ENCODE measurements at places on chromosomes 6 and 20. TPM values are rescaled to one million over a fixed set of nuclear protein-coding genes. Genes with fewer than 3 reads are reported as not detected.

RTEL1 gene
- 10.0 TPM for total RNA-seq

- no peak for DNase-seq
These were observed 99.7 kb upstream of the EXOC2 start for GRCh38 chr6:792662-793061.

COL12A1 gene
- 36.2 TPM for total RNA-seq

DNA sequence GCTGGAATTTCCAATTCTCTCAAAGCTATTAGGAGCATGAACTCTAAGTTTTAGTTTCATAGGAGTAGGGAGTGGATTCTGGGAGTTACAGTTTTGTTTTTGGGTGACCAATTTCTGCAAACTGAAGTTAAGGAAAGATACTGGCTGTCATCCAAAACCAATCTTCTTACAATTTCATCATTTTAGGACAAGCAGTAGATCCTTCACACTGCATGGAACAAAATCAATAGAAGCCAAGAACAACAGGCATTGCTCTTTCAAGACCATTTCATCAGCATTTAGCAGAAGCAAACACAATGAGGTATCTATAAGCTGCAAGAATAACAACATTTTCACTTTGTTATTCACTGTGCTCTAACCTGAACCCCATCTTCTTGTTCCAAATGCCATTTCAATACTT lies 173.0 kb downstream of the GMDS start:
- DNase-seq = no peak

CFAP61 gene
- 3.1 TPM for total RNA-seq

- DNase-seq = no peak
These were observed 3.9 kb downstream of the MAP7 start for GRCh38 chr6:136546331-136546730.

DNA sequence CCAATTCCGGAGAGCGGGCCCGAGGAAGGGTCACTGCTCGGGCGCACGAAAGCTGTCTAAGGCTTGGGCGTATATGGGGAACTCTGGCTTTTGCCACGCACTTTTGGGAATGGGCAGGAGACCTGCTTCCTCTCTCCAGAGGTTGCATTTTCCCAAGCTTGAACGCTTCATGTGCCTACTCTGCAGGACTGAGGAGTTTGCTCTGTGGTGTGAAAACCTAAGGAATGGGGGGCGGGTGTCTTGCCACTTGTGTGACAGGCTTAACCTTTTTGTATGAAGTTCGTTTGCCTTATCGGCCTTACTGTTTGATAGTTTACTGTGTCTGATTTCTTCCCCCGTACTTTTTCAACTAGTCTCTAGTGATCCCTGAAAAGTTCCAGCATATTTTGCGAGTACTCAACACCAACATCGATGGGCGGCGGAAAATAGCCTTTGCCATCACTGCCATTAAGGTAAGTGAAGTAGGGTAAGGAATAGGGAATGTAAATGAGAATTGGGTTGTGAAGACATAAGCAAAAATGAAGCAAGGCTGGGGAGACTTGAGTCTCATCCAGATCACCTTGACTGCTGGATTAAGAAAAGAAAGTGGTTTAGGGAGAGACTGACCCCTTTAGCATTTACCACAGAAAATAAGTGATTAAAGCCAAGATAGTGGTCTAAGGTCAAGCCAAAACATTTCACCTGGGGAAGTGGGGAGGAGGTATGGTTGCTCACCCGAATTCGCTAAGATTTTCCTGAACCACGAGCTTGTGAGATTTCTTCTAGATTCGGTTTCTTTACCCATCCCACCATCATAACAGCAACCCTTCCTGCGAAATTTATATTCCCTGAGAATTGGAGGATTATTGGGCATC lies 627 bp downstream of the RPS18 start:
- DNase-seq = no peak

ENPP4 gene
- total RNA-seq = 27.8 TPM

DNA sequence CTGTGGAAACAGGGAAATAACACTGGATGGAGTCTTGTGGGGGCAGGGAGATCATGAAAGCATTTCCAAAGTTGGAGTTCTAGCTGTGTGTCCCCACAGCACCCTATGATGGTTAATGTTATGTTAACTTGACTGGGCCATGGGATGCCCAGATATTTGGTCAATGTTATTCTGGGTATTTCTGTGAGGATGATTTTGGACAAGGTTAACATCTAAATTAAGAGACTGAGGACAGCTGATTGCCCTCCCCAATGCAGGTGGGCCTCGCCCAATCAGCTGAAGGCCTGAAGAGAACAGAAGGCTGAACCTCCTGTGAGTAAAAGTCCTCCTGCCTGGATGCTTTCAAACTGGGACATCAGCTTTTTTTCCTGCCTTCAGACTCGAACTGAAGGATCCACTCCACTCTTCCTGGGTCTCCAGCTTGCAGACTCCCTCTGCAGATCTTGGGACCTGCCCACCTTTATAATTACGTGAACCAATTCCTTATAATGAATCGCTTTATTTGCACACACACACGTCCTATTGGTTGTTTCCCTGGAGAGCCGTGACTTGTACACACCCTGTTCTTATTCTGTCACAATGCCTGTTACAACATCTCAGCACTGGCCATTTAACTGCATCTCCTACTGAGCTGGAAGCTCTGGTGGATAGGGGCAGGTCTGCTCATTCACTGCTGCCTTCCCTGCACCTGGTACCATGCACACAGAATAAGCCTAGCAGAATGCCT lies 99.5 kb upstream of the IYD start:
- DNase-seq = no peak

FAM184A gene
- 37.3 TPM for total RNA-seq

NINL gene
- total RNA-seq = 18.4 TPM

DNA sequence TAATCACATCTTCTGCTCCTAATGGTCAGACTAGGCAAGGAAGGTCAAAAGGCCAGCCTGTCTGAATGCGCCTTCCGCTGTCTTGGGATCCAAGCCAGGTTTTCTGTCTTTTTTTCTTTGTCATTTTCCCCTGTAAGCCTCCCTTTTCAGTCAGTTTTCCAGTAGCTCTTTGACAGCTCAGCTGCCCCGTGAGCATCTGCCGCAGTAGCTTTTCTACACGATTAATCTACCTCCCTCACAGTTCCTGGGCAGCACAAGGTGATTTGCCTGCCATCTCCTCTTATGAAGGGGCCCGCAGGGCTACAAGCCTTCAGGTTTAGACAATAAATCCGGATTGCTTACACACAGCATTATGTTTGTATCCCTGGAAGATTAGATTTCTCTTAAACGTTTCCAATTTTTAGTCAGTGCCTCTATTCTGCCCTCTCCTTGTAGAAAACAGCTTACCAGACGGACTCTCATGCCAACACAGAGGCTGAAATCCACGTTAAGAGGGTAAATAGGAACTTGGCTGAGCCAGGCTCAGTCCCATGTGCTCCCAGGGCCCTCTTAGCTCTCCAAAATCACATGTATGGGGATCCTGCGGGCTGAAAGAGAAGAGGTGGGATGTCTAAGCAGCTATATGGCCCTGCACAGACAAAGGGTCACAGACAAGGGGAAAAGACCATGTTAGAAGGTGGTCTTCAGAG lies 77.2 kb downstream of the LY86 start:
- DNase-seq = no peak

DNA sequence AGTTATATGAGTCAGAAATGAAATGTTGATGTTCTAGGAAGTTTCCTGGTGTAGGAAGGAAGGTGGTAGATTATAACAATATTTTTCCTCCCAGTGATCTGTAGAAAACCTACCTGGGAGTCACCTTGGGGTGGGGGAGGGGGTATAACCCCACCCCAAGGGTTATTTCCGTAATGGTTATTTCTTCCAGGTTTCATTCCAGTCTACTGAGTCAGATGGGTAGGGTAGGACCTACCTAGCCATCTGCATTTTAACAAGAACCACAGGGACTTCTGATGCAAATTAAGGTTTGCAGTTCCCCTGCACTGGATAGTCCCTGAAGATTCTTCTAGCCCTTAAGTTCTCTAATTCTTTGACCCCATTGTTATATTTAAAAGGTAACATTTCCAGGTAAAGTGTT lies 88.9 kb downstream of the ARMC2 start:
- DNase-seq = no peak

KCNQ2 gene
- total RNA-seq = 167 TPM

- no peak for DNase-seq
These were observed 187.7 kb upstream of the BMP2 start for GRCh38 chr20:6579824-6580223.

PPT2 gene
- 15.1 TPM for total RNA-seq

SIRPB1 gene
- total RNA-seq = 0.47 TPM

NMBR gene
- 12.6 TPM for total RNA-seq

GRCh38 chr6:85997206-85997605 lies 354.5 kb upstream of the SYNCRIP start:
- DNase-seq = no peak

BIRC7 gene
- not detected for total RNA-seq

DCDC2 gene
- total RNA-seq = 2.0 TPM

ZBTB2 gene
- total RNA-seq = 10.3 TPM

HSPA12B gene
- 1.7 TPM for total RNA-seq

HAO1 gene
- total RNA-seq = not detected

TMEM244 gene
- total RNA-seq = 1.4 TPM

DNA sequence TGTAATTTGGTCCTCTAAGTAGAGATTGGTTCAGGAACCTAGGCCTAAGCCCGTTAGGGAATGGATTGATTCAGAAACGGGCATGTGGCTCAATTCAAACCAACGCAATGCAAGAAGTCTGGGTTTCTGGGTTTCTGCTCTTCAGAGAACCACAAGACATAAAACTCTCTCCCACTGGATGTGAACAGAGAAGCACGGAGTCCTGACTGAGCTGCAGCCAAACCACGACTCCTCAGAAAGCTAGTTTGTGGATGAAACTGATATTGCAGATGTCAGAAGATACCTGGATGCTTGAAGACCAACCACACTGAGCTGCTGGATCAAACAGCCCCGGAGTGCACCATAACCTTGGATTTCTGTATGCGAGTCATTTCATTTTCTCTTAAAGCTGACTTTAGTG lies 50.0 kb downstream of the SOD2 start:
- no peak for DNase-seq

- DNase-seq = no peak
These were observed 3.6 kb downstream of the VGLL2 start for GRCh38 chr6:117268924-117269323.

ADGRB3 gene
- 179 TPM for total RNA-seq

GRCh38 chr6:106173124-106173879 lies 87.2 kb downstream of the PRDM1 start:
- no peak for DNase-seq

DNA sequence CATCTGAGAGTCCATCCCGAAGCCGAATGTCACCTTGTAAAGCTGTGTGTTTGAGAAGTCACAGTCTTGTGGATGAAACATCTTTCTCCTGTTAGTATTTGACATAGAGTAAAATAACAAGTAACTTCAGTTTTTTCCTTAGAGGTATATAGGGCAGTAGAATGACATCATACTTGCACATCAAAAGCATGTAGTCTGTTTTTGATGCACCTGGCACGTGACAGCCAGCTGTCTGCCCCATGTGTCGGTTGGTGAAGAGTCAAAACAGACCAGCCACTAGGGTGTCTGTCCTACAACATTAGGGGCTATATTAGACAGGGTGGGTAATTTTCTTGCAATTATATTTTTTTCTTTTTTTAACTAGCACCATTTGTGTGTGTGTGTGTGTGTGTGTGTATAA lies 70.2 kb downstream of the SNX9 start:
- DNase-seq = no peak

DNA sequence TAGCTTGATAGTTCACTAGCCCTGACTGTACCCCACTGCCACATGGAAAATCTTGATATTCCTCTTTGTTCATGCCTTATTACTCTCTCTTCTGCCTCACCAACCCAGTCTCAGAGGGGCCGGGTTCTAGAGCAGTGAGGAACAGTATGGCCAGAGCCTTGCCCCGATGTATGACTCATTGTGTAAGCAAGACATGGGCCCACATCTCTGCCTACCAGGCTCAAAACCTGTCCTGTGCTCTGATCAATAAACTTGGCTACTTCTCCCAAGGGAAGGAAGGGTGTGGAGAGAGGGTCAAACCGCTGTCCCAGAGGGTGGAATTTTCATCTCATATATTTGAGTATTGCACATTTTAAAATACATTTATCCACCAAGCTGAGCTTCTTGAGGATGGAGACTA lies 91.7 kb downstream of the DNAH8 start:
- no peak for DNase-seq

DNA sequence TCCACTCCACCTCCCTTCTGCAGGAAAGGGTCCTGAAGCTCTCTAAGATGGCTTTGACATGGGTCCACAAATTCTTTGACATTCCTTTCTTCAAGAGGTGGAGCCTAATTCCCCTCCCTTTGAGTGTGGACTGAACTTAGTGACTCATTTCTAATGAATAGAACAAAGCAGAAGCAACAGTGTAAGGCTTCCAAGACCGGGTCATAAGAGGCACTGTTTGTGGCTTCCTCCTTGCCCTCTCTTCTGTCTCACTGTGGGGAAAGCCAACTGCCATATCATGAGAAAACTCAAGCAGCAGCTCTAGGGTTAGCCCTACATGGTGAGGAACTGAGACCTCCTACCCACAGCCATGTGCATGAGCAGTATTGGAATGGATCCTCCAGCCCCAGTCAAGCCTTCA lies 5.9 kb upstream of the CDK5RAP1 start:
- DNase-seq = no peak

FOXC1 gene
- 4.8 TPM for total RNA-seq

GRCh38 chr6:68196645-68197044 lies 438.4 kb upstream of the ADGRB3 start:
- DNase-seq = no peak

- no peak for DNase-seq
These were observed 66.5 kb downstream of the WDR27 start for GRCh38 chr6:169635345-169635744.

- DNase-seq = no peak
These were observed 39.1 kb downstream of the KCNQ2 start for GRCh38 chr20:63433351-63433750.

DNA sequence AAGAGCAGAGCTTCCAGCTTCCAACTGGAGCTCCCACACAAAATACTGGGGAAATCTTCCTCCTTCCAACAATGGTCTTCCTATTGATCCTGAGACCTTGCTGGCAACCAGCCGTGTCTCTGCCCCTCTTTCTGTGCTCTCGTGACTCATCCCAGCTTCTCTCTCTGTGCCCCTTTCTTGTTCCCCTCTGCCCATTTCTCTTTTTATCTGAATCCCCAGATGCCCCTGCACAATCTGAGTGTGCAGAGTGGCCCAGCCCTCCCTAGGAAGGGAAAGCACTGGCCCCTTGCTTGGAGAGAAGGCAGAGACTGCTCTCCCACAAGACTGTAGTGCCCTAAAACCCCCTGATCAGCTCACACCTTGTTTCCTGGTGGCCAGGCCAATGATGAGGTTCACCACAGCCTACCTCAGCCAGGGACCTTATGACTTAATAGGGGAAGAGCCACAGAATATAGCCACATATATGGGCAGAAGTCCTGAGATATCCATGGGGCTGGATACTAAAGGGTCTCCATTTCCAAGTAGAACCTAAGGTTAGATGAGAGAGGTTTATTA lies 23.1 kb upstream of the MAS1L start:
- DNase-seq = no peak

GRCh38 chr6:118667988-118668387 lies 16.6 kb upstream of the CEP85L start:
- no peak for DNase-seq

Measured in occipital lobe (tissue), 3 donors.